ENCODE measurements at places on chromosomes 3 and 15. TPM values are rescaled to one million over a fixed set of nuclear protein-coding genes. Genes with fewer than 3 reads are reported as not detected.

Gene SYNPR
- total RNA-seq, result 119 TPM

DNA sequence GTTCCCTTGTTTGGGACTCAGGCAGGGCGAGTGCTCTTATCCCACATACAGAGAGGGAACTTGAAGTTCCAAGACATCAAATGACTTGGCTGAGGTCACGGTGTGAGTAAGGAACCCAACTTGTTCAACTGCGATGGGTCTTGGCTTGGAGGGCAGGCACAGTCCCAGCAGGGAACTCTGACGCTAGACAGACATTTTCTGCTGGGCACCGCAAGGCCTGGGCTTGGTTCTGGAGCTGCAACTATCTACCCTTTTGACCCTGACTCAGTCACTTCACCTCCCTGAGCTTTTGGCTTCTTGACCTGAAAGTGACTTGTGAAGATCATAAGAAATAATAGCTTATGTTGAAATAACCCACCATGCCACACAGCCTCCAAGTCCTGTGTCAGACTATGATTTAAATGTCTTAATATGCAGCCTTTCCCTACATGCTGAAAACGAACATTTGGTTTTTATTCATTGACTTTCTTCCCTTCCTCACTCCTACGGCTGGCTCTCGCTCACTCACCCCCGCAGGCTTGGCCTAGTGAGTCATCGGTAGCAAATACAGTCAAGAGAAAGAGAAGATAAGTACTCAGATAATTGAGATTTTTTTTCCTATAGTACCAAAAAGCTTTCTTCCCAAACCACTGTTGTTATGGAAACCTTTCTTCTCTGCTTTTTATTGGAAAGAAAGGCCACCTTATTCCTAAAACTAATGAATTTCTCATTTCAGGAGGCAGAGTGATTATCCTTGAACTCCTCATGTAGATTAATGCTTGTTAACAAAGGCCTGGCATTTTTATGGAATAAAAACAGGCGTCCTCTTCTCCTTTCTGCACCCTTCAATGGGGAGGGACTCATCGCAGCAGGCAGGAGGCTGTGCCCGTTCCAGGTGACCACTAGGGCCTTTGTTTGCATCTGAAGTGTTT is 178.4 kb downstream of the ATP10A start:
- no peak for DNase-seq

- no peak for DNase-seq
These were observed 29.9 kb upstream of the RNU6-1 start for GRCh38 chr15:67869701-67870100.

DNA sequence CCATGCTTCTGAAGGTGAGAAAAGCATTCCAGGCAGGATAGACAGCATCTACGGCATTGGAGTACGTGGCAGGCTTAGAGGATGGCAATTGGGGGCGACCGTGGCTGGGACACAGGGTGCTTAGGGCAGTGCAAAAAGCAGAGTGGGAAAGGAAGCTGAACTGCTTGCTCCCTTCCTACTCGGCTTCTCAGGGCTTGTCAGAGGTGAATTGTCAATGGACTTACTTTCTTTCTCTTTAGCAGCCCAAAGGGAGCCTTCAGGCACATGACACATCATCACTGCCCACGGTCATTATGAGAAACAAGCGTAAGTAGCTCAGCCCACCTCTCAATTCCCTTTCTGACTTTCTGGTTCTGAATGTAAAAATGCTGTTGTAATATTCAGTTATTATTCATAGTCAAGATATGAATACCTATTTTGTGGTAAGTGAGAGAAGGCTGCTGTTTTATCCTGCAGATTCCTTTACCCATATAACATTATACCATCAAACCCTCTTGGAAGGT is 84.3 kb downstream of the KLHL25 start:
- no peak for DNase-seq

DNA sequence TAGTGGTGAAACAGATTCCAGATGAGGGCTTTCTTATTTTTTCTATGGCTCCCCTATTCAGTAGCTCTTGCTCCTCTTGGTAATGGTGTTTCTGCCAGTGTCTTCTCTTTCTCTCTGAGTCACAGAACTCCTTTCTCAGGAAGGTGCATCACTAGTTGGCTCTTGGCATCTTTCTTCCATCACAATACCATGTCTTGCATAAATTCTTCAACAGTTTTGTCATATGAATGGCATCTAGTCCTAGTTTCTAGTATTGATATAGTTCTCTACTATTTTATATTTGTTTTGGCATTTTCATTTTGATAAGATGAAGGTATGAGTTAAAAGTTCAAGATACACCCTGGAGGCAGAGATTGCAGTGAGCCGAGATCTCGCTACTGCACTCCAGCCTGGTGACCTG is 51.0 kb downstream of the REC114 start:
- no peak for DNase-seq

GRCh38 chr3:128424508-128425069 is 42.1 kb downstream of the DNAJB8 start:
- no peak for DNase-seq
